ENCODE measurements at places on chromosomes 6 and 20.

DNA sequence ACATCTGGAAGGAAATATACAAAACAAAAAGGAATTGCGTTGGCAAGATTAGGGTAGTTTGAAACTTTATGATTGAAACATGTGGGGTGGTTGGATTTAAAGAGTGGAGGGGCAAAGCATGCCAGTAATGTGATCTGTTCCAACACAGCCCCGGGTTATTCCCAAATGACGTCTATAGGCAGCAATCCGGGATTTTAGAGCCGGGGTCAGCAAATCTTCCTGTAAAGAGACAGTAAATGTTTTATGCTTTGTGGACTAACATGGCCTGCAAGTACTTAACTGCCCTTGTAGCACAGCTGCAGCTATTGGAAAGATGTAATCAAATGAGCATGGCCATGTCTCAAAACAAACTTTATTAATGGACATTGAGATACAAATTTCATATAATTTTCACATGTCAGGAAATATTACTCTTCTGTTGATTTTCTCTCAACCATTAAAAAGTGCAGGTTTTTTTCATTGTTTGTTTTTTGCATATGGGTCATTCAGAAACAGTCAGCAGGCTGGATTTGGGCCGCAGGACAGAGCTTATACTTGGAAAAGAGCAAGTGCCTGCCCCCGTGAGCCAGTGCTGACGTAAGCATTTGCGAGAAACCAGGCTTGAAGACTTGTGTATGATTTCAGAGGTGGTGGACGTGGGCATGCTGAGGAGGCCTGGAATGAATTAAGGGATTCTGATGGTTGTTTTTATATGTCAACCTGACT lies 136.5 kb downstream of the DOK5 start:
- DNase-seq, result no peak

DNA sequence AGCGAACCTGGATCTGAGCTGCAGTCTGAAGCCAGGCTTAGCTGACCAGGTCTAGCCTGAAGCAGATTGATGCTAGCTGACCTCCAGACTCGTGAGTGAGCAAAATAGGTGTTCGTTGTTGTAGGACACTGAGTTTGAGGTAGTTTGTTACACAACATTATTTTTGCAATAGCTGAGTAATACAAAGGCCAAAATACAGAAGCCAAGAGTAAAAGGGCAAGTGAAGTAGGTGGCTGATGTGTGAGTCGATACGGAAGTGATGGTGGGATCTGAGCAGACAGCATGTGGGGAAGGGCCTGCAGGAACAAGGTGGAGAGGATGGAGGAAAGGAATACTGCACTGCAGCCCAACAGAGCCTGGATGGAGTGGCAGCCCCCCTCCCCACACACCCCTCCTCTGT lies 8.5 kb upstream of the SPATS1 start:
- no peak for DNase-seq

DNA sequence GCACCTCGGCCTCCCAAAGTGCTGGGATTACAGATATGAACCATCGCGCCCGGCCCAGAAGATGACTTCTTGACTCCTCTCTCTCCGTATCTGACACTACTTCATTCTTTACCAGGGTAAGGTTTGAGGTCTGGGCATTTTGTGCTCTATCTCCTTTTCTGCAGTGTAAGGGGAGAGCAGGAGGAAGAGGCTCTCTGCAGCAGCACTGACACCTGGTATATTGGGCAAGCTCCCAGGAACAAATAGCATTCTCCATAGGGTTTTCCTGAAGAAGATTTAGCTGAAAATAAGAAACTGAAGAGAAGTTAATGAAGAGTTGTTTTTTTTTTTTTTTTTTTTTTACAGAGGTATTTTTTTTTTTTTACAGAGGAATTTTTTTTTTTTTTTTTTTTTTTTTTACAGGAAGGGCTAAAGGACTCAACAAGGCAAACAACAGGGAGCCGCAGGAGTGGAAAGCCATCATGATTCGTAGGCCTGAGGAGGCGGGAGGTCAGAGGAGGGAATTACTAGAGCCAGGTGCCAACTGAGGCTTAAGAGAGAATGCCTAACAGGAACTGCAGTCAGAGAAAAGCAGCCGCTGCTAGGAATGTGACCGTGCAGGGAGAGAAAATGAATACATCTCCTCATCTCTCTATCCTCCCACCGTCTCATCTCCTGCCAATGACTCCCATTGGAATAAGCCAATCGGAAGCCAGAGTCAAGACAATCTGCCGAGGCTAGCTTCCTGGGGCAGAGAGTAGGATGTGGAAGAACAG lies 34.7 kb upstream of the ADGRF4 start:
- DNase-seq, result no peak

DNA sequence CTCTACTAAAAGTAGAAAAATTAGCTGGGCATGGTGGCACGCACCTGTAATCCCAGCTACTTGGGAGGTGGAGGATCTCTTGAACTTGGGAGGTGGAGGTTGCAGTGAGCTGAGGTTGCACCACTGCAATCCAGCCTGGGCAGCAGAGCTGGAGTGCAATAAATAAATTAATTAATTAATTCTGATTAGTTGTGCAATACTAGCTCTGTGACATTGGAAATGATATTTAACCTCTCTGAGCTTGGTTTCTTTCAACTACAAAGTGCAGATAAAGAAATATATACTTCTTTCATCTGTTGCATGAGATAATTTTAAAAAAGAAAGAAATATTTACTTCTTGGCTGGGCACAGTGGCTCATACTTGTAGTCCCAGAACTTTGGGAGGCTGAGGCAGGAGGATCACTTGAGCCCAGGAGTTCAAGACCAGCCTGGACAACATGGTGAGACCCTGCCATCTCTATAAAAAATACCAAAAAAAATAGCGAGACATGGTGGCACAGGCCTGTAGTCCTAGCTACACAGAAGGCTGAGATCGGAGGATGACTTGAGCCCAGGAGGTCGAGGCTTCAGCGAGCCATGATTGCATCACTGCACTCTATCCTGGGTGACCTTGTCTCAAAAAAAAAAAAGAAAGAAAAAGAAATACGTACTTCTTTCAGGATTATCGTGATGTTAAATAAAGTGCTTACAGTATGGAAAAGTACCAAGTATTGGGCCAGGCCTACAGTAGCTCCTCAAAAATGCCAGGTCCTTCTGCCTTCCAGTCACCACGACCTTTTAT lies 15.6 kb upstream of the TBCC start:
- DNase-seq, result no peak

- peak; percentile 86 for DNase-seq
Observed at GRCh38 chr6:31952140-31952805, 6.4 kb downstream of the CFB start.

DNA sequence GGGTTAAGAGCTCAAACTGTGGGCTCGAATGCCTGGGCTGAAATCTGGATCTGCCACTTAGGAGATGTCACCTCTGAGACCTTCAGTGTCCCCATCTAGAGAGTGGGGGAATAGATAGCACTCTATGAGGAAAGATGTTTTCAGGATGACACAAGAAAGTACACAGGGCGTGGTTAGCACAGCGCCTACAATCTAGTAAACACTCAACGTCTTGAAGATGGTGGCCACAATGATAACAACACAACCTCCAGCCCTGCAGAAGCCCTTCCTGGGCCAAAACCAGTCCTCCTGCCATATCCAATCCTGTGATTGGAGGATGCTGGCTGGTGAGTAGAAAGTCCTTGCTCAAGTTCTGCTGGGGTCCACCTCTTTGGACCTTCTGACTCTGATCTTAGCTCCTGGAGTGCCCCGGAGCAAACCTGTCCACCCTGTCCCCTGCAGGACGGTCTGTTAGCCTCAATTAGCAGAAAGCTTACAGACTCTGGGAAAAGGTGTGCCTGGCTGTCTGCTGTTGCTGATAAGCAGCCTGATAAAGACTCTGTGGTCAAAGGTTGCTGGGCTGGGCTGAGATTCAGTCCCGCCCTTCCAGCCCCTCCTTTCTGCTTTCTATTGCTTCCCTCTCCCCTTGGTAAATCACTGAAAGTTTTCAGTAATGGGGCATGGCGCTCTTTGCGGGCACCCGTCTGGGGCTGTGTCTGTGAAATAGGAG lies 8.2 kb downstream of the EDN3 start:
- no peak for DNase-seq

DNA sequence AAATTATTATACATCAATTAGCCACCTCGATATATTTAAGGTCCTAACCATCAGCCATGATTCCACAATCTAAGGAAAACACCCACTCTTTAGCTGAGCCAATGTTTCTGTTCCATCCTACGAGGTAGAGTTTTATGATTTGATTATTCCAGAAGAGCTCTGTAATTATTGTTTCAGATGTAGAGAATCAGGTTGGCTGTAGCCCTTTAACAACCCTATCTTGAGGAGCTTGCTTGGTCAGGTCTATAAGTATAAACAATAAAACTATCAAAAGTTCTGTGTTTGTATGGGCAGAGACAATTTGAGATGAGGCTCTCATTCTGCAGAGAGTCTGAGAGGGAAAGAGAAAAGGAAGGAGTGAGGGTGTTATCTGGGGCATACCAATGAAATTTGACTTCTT lies at the start of gene PBOV1:
Gene PBOV1, minus strand, starts transcription at position 43 of the 400 bp plus-strand sequence. CDS start 96 bp downstream, outside the sequence.
- DNase-seq, result no peak

DNA sequence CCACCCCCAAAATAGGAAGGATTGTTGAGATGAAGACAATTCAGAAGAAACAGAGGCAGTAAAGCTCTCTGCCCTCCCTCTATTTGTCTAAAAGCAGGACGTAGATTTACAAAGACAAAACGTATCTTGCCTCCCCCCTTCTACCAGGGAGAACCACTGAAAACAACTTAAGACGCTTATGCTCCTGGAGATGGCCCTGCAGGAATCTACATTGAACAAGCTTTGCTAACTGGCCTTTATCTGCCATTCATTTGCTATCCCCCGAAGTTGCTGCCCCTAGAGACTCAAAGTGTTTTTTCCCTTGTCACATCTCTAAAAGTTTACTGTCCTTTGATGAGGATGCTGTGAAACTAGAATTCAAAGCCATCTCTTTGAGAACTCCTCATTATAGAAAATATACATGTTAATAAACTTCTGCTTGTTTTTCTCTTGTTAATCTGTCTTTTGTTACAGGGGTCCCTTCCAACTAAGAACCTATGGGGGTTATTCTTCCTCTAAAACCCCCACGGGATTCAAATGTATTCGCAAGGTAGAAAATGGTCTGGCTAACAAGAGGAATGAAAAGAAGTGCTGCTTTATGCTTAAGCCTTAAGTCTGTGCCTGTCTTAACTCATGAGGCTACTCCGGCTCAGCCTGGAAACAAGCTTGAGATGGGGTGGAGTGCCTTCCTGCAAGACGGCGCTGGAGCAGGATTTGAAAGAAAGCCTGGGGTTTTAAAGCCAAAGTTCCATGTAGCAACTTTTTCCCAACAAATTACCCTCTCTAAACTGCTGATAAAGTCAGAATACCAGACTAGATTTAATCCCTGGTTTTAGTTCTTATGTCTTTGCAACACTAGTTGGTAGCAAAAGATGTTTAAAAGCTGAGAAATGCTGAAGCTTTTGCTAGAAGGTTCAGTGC lies 88.0 kb downstream of the CLIC5 start:
- DNase-seq, result no peak

DNA sequence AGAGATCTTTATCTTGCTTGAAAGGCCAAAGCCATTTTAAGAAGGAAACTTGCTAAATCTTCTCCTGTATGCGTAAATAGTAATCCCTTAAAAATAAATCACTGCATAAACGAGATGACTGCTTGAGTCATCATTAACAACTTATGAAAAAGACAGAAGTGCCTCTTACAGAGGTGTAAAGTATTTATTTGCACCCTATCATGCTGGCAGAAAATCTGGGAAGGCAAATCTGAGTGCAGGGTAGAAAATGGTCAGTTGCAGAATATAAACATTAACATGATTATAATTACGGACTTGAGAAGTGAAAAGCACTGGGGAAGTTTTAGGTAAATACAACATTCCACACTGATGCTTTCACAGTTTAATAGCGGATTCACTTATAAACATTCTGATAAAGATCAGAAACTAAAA lies 67.5 kb upstream of the FBXO30 start:
- DNase-seq, result no peak

GRCh38 chr20:62710886-62711702 lies 2.5 kb downstream of the NTSR1 start:
- DNase-seq, result no peak

- no peak for DNase-seq
Observed at GRCh38 chr6:19492636-19493405, 344.3 kb upstream of the ID4 start.

DNA sequence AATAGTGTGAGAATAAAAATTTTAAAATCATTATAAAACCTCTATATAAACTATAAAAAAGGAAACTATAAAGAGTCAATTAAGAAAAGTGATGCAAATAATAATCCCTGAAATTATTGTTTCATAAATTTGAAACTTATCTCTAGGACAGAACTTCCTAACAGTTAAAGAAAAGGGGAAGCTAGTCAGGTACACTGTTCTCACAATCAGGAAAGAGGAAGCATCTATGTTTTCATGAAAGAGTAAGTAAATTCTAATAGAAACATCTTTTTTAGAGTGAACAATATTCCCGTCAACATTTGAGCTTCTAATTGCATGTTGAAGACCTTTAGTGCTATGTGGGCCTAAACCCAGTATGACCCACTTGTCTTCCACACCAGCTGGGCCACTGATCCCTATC lies 1.2 kb upstream of the ADGRF1 start:
- DNase-seq, result no peak

GRCh38 chr20:47741669-47742608 lies 43.3 kb downstream of the SULF2 start:
- DNase-seq, result no peak

GRCh38 chr6:90249034-90249433 lies 47.6 kb downstream of the BACH2 start:
- no peak for DNase-seq

- DNase-seq, result no peak
Observed at GRCh38 chr20:24283186-24283585, 186.2 kb upstream of the SYNDIG1 start.

DNA sequence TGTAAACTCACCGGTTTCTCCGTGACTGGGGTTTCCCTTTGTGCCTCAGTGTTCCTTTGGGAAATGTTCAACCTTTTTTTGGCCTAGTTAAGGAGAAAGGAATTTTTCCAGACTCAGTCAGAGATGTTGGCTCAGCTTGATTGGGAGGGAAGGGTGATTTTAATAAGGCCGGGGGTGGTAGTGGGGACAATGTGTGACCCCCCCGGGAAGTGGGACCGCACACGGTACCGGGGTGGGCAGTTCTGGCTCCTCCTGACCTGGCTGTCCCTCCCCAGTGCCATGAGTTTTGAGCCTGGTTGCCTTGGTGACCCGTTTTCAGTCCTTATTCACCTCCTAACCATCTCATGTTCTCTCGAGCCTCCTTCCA lies 132.7 kb downstream of the SNX5 start:
- DNase-seq, result no peak

DNA sequence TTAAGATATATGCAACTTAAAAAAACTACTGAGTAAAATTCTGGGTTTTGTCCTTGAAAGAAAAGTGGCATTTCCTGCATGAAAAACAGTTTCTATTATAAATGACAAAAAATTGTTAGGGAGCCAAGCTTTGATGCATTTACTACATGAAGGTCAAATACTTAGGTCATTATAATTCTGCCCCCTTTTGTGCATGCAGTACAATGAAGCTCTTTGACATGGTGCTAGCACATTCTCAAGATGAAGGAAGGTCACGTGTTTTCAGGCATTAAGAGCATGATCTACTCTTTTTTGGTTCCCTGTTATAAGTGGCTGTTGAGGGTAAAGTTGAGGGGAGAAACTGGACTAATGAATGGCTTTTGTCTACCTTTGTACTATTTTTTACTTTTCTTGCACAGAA lies 72.7 kb downstream of the FOXO3 start:
- no peak for DNase-seq

Measured in foreskin fibroblast (primary cell).